Activated CD4-positive, alpha-beta T cell treated with anti-CD3 and anti-CD28 coated beads, Interleukin-2, amount 10 ng/mL, durations not matched to agents 24 days and 14 days (primary cell): ENCODE measurements at places on chromosomes 6 and 20.

DNA sequence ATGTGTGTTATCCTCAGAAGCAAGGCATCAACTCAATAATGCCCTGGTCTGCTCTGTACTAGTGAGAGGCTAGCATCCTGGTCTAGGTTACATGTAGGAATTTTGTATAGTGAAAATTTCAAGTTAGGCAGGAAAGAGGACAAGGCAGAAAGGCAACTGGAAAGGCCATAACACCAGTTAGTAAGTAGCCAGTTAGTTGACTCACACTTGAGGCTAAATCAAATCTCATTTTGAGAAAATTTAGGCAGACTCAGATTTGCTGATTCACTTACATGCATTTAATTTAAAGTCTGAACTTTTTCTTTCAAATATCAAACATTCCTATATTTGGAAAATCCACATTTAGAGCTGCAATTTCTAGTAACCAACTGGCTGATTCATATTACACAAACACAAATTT, 184.5 kb upstream of the TCF21 start:
- DNase-seq: no peak

GRCh38 chr6:111721753-111722154, 116.1 kb upstream of the TRAF3IP2 start:
- DNase-seq: peak; percentile 81

GRCh38 chr6:33329058-33329457, 11.5 kb upstream of the ZBTB22 start:
- DNase-seq: no peak

- no peak for DNase-seq
Observed at GRCh38 chr6:54076159-54076789, 35.0 kb upstream of the MLIP start.

DNA sequence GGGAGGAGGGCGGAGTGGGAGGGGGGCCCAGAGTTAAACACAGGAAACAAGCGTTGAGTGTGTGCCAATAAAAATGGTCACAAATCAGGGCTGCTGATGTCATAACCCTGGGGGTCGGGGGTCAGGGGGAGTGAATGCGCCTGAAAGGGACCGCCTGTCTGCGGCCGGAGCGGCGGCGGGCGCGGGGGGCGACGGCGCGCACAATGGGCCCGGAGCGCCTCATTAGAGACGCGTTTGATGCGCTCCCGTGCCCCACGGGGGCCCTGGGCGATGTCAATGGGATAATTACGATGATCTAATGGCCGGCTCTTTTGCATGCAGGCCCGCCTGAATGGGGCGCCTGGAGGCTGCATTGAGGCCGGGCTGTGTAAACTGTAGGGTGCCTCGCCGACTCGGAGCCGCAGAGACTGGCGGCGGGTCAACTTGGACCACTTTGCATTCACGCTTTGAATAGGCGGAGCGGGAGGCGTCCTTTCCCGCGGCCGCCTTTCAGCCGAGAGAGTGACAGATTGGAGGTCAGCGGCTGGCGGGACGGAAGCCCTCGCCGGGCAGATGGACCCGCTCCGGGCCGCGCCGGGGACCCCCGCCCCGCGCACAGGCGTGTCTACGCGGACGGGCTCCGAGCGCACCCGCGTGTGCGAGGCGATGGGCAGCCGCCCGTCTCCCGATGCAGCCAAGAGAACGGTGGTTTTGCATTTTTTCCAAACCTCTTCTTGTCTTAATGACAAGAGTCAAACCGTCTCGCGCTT, 296.1 kb downstream of the TFAP2C start:
- DNase-seq: peak; percentile 55
